ENCODE measurements at places on chromosomes 11 and 22.
A peak's percentile ranks its signal among the peaks of the same experiment; 100 is the strongest.

DNA sequence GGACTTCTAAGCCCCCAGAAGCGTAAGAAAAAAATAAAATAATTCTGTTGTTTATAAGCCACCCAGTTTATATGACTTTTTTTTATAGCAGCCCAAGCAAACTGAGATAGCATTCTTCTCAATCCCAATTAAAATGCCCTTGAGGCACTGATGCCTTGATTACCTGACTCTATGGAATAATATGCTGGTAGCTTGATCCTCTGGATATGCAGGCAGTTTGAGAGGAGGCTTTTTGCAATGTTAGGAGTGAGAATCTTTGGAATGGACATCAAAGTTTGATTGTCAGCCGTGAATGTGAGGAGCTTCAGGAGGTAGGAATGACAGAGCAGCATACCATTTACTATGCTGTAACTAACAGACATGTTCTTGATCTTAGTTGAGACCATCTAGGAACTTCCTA lies 275.6 kb downstream of the AASDHPPT start:
- no peaks in the 10 kb centered on the region for H3K36me3 ChIP-seq
- no peak for DNase-seq
- no peak overlapping the region for H3K4me3 ChIP-seq
- no peak overlapping the region for H3K27ac ChIP-seq

DNA sequence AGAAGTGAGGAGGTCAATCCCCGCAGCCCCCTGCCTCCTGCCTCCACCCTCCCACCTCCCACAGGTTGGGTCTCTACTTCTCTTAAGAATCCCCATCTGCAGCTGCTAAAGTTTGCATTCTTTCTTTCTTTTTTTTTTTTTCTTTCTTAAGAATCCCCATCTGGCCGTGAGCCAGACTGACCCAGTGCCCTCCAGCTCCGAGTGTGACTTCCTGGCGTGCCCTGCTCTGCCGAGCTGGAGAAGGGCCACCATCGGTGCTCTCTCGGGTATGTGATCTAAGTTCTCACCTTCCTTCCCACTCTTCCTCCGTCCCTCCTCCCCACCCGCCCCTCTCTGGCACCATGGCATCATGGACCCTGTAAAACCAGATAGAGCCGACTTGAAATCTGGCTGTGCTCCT lies 66.7 kb upstream of the LMO1 start:
- H3K27ac ChIP-seq, result no peak overlapping the region
- peaks cover 14% of the 10 kb centered on the region for H3K4me1 ChIP-seq
- H3K4me3 ChIP-seq, result no peak overlapping the region
- peaks cover 55% of the 10 kb centered on the region for H3K27me3 ChIP-seq
- H3K36me3 ChIP-seq, result no peaks in the 10 kb centered on the region
- DNase-seq, result no peak

- DNase-seq, result peak; percentile 43
- no peak overlapping the region for H3K27ac ChIP-seq
- no peaks in the 10 kb centered on the region for H3K36me3 ChIP-seq
- no peak overlapping the region for H3K4me3 ChIP-seq
Measured at GRCh38 chr11:128884703-128885338, 6.3 kb upstream of the KCNJ5 start.

DNA sequence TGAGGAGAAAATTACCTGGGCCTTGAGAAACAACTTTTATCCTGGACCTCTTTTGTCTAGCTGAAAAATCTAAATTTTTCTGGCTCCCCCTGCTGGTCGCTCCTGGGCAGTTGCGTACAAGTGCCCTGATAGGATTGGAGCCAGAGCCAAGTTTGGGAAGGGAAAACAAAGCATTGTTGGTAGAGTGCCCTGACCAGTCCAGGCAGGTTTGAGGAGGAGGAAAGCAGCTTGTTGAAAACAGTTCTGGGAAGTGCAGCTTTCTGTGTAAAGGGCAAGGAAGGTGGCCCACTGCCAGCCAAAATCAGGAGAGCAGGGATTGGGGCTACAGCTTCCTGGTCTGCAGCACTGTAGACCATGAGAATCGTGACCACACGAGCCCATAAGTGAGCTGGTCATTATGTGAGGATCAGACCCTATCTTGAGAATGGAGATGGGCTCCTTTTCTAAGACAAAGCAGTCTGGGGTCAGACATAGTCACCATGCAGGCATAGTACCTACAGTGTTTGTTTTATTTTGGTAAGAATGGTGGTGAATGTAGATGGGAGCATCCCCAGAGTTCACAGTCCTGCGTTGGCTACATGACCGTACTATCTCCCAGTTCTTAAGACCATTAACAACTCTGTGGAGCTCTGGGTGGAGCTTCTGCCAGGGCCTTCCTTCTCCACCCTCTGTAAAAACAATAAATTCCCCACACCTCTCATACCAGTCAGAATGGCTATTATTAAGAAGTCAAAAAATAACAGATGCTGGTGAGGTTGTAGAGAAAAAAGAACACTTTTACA lies 21.3 kb upstream of the PIK3IP1 start:
- H3K27ac ChIP-seq, result peak overlapping the region; percentile 62
- no peaks in the 10 kb centered on the region for H3K36me3 ChIP-seq
- DNase-seq, result peak; percentile 62
- H3K4me3 ChIP-seq, result no peak overlapping the region
- no peaks in the 10 kb centered on the region for H3K27me3 ChIP-seq
- no peaks in the 10 kb centered on the region for H3K4me1 ChIP-seq

DNA sequence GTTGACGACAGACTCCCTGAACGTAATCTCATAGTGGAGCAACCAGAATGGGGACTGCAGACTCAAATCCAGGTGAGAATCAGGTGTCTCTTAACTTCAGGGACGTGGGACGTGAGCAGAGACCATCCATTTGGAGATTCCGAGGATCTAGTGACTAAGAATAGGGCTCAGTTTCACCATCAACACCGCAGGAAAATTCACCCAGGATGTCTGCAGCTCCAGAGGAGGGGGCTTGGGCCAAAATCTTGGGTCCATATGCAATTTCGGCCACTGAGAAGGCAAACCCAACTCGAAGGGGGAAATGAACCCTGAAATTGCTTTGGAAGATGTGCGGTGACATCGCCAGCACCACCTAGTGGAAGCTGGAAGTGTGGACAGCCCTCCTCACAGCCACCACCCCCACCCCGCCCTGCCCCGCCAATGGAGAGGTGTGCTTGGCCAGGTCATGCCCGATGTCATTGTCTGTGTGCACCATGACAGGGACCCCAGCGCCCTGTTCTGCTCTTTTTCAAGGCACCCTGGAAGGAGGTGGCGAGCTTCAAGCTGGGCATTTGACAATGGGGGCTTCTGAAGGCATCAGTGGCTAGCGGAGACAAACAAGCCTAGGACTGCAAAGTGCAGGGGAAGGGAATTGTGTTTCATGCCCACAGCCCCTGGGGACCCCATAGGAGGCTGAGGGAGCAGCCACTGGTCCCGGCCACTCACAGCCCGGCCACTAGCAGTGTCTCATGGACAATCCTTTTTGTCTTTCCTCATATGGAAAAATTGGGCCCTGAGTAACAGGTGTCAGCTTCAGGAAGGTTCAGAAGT lies 24.8 kb downstream of the APOL1 start:
- H3K27ac ChIP-seq, result peak overlapping the region; percentile 11
- H3K4me3 ChIP-seq, result no peak overlapping the region
- H3K36me3 ChIP-seq, result peaks cover 22% of the 10 kb centered on the region
- peak; percentile 77 for DNase-seq
- H3K4me1 ChIP-seq, result no peaks in the 10 kb centered on the region
- no peaks in the 10 kb centered on the region for H3K27me3 ChIP-seq

DNA sequence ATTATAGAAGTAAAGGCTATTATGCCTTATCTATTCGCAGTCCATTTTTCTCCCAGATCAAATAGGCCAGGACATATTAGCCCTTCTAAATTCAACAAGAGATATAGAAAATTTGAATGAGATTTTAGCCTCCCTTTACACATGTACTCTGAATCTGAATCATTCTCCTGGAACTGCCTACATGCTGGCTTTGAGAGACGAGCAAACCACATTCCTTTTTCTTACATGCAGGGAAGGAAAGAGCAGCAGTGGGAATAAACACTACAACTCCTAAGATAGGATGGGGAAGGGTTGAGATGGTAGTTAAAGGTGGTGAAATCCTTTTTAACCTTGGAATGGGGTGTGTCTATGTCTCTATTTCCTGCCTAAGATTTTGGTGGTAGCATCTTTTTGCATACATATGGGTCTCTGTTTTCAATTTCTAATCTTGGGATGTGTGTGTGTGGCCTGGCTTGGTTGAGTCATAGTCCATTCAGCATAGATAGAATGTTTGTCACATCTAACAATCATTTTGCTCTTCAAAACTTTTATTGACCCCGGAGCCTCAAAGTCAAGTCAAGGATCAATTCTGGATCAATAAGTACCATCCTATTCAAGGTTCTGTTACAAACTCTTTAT lies 11.1 kb upstream of the OOSP2 start:
- no peaks in the 10 kb centered on the region for H3K36me3 ChIP-seq
- no peaks in the 10 kb centered on the region for H3K27me3 ChIP-seq
- DNase-seq, result no peak
- no peak overlapping the region for H3K4me3 ChIP-seq

DNA sequence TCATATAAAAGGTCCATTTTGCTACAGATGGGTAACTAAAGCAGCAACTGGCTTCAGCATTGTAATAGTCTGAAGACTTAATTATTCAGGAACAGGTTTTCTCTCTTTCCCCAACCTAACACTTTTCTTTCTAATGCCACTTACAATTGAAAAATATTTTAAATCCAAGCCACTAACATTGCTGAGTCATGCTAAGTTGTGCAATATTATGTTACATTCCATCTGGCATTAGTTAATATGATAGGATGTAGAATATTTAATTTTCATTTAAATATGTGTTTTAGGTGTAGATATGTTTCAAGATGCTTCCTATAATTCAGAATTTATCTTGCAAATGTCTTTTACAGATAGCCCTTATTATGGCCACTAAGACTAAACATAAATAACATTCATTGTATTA lies 98.6 kb downstream of the KIF18A start:
- no peak overlapping the region for H3K4me3 ChIP-seq
- H3K4me1 ChIP-seq, result no peaks in the 10 kb centered on the region
- no peak overlapping the region for H3K27ac ChIP-seq
- H3K36me3 ChIP-seq, result no peaks in the 10 kb centered on the region

GRCh38 chr11:127485541-127485940 lies 485.0 kb upstream of the KIRREL3 start:
- no peak for DNase-seq
- no peak overlapping the region for H3K27ac ChIP-seq
- H3K4me1 ChIP-seq, result no peaks in the 10 kb centered on the region
- no peak overlapping the region for H3K4me3 ChIP-seq
- H3K36me3 ChIP-seq, result no peaks in the 10 kb centered on the region

- peak overlapping the region; percentile 64 for H3K27ac ChIP-seq
- peaks cover 26% of the 10 kb centered on the region for H3K4me1 ChIP-seq
- DNase-seq, result no peak
- no peak overlapping the region for H3K4me3 ChIP-seq
- H3K27me3 ChIP-seq, result no peaks in the 10 kb centered on the region
- H3K36me3 ChIP-seq, result no peaks in the 10 kb centered on the region
Measured at GRCh38 chr11:72859126-72859525, 44.9 kb downstream of the ATG16L2 start.

Data from tibial artery (tissue), 4 donors.